Activated CD8-positive, alpha-beta T cell treated with anti-CD3 and anti-CD28 coated beads for 36 hours (primary cell): ENCODE measurements at places on chromosomes 3 and 15.

DNA sequence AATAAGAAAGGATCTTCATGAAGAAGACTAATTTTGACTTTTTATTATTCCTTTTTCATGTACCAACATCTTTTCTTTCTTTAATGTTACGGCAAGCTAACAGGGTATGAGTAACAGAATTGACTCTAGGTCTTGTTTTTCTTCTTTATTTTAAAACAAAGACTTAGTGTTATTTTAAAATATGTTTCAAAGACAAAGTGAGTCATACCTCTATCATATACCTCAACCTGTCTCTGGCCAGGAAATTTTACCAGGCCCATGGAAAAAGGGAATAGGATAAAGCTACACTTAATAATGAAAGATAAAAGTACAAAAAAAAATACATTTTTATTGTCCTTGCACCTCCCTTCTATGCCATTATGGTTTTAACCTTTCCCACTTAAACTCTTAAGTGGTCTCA lies 57.4 kb downstream of the ZNF148 start:
- DNase-seq = no peak

DNA sequence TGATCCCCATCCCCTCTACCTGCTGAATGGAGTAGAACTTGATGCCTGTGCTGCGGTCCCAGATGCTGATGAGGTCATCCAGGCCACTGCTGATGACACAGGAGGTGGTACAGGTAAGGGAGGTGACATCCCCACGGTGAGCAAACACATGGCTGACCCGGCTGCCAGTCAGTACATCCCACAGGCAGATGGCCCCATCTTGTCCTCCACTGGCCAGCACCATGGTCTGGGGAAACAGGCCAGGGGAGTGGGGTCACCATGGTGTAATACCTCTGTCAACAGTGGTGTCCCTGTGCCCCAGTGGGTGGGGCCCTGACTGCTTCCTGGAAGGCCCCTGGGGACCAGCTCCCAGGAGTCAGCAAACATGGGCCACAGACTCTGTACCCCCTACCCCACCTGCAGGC lies 33.3 kb downstream of the PTPN23 start:
- no peak for DNase-seq

DNA sequence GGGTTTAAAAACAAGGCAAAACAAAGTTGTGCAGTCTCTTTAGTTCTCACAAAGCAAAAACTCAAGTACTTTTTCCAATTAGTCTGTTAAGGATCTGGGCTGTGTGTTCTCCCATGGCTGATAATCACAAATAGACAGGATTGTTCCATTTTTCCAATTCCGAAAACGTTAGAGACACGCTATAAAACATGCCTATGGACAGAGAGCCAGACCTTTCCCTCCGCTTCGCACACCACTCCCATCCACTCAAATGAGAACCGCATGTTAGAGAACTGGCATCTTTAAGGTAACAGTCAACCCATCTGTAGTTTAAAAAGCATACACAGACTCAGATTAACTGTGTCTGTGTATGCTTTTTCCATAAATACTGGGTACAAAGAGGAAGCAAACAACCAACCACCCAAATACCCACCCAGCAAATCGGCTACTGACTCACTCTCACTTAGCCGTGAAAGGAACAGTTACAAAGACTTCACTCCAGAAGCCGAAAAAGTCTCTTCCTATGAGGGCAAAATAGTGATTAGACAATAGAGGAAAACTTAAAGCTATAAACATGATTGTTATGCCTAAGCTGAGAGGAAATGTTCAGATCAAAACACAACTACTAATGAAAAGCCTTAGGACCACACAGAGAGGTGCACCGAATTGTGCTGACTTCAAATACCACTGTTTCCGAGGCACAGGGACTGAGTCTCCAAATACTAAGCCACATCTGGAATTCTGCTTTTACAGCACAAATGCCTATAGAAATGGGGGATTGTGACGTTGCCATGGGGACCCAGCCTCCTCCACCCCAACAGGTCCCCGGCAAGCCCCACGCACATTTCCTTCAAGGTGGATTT lies 36.1 kb downstream of the IL17RD start:
- DNase-seq = no peak

DNA sequence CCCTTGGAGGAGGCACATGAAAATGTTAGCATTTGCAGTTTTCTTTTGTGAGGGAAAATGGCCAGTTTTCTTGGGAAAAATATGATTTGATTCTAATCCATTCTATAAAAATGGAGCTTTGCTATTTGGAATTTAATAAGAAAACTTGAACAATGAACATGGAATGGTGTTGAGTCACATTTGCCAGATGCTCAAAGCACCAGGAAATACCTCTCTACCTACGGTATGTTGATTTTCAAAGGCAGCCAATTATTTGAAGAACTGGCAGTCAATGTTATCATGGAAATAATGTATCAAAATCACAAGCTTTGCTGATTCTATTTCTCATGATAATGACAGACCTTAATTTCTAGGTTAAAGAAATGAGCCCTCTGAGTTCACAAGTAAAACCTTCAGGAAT lies 14.9 kb downstream of the NME9 start:
- no peak for DNase-seq

- DNase-seq = no peak
These were observed 206.1 kb downstream of the PDZRN3 start for GRCh38 chr3:73418681-73419080.

DNA sequence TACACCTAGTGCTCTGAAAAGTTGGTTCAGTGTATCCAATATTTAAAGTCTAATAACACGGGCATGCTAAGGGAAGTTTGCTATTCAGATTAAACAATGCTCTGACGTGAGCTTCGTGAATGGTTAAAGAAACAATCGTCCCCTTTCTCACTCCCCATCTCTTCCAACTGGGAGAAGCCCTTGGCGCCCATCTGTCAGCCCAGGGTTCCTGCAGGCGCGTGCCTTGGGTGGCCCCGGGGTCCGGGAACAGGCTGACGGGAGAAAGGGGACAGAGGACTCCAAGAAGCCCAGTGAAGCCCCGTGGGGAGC lies 413 bp downstream of the SEC22C start:
- no peak for DNase-seq

- no peak for DNase-seq
These were observed 121.1 kb downstream of the PDCD6IP start for GRCh38 chr3:33919312-33920120.

- DNase-seq = no peak
These were observed 3.9 kb upstream of the CIDEC start for GRCh38 chr3:9883706-9884554.

GRCh38 chr3:15336057-15336456 lies 3.7 kb upstream of the SH3BP5 start:
- no peak for DNase-seq

- DNase-seq = no peak
These were observed 126.6 kb downstream of the TJP1 start for GRCh38 chr15:29695489-29696167.

DNA sequence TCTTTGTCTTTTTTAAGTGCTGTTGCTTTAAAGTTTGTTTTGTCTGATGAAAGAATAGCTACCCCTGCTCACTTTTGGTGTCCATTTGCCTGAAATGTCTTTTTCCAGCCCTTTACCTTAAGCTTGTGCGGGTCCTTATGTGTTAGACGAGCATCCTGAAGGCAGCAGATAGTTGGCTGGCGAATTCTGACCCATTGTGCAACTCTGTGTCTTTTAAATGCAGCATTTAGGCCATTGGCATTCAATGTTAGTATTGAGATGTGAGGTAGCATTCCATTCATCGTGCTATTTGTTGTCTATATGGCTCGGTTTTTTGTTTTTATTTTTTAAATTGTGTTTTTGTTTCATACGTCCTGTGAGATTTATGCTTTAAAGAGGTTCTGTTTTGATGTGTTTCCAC lies 55.0 kb downstream of the ZDHHC19 start:
- no peak for DNase-seq

DNA sequence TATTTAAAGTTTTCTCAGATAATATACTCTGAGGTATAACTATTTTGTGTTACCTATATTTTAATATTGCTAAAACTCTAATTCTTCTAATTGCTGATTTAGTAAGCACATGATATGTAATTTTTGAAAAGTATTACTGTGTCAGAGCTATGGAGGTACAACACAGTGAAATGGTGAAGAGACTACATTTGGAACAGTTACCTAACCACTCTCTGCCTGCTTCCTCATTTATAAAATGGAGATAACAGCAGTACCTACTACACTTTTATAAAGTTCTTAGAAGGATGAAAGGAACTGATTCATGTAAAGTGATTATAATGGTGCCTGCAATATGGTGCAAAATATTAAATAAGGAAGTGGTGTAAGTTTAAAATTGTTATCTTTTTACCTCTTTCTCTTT lies 16.3 kb upstream of the NEK10 start:
- no peak for DNase-seq

DNA sequence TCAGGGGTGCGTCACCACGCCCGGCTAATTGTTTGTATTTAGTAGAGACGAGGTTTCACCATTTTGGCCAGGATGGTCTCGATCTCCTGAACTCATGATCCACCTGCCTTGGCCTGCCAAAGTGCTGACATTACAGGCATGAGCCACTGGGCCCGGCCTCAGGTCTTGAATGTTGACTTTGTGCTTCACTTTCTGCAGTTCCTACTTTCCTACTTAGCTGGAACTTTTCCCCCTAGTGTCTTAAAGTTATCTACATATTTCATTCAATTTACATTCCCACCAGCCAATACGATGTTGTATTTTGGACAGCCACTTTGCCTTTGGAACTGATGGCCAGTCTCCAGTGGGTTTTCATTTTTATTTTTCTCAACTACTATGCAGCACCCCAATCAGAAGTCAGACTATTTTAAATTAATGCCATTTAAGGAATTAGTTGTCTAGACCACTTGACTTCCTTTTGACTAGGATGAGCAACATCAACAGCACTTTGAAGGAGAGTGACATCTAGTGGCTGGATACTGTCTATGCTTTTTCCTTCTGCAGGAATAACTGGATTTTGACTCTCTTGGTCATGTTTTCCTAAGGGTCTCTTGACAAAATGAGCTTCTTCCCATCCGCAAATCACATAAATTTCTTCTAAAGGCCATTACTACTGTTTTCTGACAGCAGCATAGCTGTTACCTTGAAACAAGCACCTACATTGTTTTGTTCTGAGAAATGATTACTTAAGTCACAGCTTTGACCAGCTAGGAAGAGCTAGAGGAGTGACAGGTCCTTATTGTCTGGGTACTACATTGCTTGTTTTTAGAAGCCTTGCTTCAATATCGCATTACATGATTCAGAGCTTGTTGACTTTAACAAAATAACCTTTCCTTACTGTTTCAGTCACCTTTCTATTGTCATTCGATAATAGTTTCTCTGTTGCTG lies 140.2 kb downstream of the ITPR1 start:
- no peak for DNase-seq

- no peak for DNase-seq
These were observed 442.0 kb downstream of the MAGI1 start for GRCh38 chr3:65596571-65597225.

GRCh38 chr15:57506422-57506821 lies 85.3 kb upstream of the MYZAP start:
- DNase-seq = no peak

DNA sequence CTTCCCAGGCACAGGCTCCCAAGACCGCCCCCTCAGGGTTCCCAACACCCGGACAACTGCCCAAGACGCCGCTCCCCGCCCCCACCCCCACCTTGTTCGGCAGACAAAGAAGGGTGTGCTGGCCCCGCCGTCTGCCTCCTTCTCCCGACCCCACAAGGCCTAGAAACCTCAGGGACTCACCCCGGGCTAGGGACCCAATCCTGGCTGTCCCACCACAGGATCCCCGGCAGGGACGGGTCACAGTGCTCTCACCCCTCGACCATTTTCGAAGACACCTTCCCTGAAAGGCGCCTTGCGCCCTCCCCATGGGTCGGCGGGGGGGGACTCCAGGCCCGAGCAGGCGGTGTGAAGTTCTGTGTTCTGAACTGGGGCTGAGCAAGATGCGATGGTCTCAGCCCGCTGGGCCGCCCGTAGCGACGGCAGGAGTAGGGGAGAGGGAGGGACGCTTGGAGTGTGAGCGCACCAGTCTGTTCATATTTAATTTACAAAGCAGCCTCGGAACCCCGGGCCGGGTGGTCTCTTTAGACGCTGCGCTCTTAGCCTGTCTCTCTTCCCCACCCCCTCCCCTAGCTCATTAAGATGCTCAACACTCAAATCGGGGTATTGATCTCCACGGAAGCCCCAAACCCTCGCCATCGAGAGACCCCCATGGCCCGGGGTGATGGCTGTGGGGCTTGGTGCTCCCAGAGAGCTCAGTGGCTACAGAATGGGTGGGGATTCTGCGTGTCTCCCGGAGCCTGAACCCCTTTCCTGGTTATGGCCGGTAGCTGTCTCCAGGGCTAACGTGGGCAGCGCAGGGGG lies 1.4 kb upstream of the ISLR2 start:
- DNase-seq = no peak

DNA sequence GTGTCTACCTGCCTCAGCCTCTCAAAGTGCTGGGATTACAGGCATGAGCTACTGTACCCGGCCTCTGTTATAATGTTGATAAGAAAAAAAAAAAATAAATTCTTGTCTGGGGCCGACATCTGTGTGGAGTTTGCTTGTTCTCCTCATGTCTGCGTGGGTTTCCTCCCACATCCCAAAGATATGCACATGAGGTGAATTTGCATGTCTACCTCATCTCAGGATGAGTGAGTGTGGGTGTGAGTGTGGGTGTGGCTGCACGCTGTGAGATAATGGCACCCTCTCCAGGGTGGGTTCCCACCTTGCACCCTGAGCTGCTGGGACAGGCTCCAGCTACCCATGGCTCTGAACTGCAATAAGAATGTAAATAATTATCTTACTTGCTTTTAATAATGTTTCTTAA lies 25.9 kb upstream of the UACA start:
- DNase-seq = no peak

GRCh38 chr3:46483825-46484224 lies 14.0 kb upstream of the RTP3 start:
- no peak for DNase-seq

DNA sequence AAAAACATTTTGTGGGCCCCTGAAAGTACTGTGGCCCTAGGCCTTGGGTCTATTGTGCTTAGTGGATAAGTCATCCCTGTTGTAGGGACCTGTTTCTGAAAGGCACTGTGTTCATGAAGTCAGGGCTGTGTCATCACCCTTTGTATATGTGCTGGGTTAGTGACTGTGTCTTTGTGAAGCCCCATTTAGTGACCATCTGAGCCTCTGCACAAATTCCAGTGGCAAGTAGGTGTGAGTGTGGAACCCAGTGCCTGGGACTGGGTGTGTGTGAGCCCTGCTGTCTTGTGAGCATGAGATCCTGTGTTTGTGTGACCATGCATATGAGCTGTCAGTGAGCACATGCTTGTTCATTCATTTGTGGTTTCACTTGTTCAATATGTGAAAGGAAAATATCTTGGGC lies 1.2 kb upstream of the HYAL1 start:
- DNase-seq = no peak

DNA sequence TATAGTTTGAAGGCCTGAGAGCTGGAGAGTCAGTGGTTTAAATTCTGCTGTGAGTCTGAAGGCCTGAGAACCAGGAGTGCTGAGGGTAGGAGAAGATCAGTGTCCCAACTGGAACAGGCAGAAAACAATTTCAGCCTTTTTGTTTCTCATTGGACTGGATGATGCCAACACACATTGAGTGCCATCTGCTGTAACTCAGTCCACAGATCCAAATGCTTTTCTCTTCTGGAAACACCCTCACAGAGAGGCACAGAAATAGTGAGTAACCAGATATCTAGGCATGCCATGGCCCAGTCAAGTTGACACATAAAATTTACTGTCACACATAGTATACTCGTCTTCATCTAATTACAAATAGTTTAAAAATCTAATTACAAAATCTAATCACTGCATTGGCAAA lies 100.8 kb downstream of the NEO1 start:
- DNase-seq = no peak

- DNase-seq = no peak
These were observed 263.3 kb downstream of the LPP start for GRCh38 chr3:188417271-188417696.

GRCh38 chr3:6915898-6916297 lies 55.0 kb downstream of the GRM7 start:
- DNase-seq = no peak
